Stimulated activated CD8-positive, alpha-beta memory T cell treated with anti-CD3 and anti-CD28 coated beads, Interleukin-4, amount 100 ng/mL, for 1 hour (primary cell): ENCODE measurements at places on chromosomes 2 and 18.

GRCh38 chr2:16948053-16948452, 282.4 kb upstream of the CYRIA start:
- DNase-seq: no peak

GRCh38 chr2:235444101-235444597, 49.7 kb upstream of the AGAP1 start:
- DNase-seq: no peak

- DNase-seq: no peak
Measured at GRCh38 chr18:32270341-32270740, 80.5 kb downstream of the MEP1B start.

DNA sequence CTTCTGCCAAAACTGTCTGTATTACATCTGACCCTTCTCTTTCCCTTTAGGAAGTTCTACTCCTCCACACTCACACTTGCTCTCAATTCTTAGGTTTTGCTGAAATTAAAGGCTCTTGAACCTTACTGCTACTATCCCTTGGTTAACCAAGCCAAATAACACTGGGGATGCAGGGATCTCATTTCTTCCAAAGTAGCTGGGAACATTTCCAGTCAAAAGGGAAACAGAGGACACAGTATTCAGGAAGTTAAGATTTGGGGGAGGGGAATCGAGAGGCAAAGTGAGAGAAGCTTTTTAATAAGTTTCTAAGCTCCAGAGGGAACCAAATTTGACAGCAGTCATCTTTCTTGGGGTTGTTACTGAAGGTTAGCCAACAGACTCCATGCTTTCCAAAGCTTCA, 6.2 kb downstream of the SEPTIN2 start:
- DNase-seq: no peak

- no peak for DNase-seq
Measured at GRCh38 chr18:49974079-49974478, 160.7 kb upstream of the ACAA2 start.

GRCh38 chr2:202270487-202270886, 4.9 kb downstream of the NOP58 start:
- DNase-seq: no peak

DNA sequence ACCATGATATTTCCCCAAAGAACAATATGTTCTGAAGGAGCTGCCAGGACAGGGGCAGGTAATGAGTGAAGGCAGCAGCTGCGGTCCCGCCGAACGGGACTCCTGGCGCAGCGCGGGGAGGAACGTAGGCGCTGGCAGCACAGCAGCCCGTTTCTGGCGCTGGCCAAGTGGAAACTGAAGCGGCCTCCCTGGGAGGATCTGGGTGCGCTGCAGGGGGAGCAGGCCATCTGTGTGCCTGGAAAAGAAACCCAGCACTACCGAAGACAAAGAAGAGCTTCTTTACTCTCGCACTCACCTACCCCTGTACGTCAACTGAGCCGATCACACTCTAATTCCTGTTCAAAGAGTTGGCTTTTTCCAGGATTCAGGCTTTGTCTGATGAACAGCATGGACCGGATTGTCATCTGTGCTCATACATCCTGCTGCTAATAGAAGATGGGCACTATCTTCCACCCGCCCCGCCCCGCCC, 11.8 kb downstream of the G6PC2 start:
- DNase-seq: no peak

- DNase-seq: no peak
Measured at GRCh38 chr2:63320669-63321068, 267.6 kb downstream of the WDPCP start.

DNA sequence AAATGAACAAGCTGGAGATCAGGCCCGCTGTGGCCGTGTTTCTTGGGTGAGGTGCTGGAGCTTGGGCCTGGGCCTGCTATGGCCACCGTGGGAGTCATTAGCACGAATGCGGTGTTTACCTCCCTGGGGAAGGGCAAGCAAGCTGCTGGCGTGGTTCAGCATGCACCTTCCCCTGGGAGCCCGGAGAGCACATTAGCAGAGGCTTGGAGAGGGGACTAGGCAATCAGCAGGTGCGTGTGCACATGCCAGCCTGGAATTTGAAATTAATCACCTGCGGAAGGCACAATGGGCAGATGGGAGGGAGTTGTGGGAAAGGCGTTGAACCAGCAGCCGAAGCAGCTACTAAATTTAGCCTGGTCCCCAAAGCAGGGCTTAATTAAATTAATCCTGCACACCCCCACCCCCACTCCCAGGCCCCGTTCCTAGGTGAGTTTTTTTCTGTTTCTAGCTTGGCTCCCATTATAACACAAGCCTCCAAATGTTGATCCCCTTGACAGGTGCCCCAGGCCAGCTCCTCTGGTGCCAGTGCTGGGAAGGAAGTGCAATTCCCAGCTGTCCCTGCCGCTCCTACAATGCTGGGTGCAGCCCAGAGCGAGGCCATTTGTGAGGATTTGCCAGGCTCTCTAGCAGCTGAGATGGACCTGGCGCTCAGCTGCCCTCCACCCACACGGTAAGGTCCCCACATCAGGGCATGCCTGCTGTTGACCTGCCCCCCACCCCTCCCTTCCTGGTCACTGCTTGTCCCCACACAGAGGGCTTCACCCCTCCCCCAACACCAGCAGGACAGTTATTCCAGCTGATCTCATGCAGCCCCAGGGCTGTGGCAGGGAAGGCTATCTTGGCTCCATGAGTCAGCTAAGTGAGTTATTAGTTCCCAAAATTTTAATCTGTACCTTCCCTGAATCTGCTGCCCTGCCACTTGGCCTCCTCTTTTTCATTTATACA, 115.0 kb downstream of the ZBTB7C start:
- no peak for DNase-seq

DNA sequence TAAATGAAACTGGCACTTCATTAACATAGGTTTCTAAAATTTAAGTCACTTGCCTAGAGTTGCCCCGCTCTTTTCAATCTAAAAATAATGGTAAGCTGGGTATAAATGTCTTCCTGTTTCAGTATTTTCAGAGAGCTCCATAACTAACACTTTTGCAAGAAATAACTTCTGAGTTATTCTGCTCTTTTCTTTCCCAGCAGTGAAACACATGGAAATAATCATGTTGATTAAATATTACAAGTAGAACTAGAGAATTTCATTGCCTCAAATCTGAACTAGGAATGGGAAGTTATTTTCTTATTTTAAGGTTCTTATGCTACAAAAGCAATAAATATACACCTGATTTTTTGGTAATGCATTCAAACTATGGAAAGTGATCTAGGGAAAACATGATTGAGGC, 257.4 kb downstream of the IKZF2 start:
- no peak for DNase-seq

DNA sequence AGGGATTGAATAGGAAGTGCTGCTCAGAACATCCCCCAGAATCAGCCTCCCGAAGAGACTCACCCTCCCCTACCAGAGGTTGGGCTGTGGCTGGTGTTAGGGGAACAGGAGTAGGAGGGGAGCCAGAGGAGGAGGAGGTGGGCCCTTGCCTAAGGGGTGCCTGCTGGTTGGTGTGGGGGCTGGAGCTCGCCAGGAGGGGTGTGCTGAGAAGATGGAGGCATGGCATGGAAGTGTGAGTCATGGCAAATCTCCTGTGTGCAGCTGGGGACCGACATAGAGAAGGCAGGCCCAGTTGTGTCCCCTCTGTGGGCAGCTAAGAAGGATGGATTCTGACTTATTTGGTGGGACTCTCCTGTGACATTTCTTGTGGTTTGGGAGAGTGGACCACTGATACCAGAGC, 73.7 kb downstream of the DGKD start:
- no peak for DNase-seq
